Activated naive CD4-positive, alpha-beta T cell treated with anti-CD3 and anti-CD28 coated beads, Interleukin-2, amount 50 U/mL, for 72 hours (primary cell): ENCODE measurements at places on chromosomes 16 and 17. TPM values are rescaled to one million over a fixed set of nuclear protein-coding genes. Genes with fewer than 3 reads are reported as not detected.
A peak's percentile ranks its signal among the peaks of the same experiment; 100 is the strongest.

- peak; percentile 74 for DNase-seq
These were observed 3.3 kb downstream of the TSPOAP1 start for GRCh38 chr17:58325289-58325726.

DNA sequence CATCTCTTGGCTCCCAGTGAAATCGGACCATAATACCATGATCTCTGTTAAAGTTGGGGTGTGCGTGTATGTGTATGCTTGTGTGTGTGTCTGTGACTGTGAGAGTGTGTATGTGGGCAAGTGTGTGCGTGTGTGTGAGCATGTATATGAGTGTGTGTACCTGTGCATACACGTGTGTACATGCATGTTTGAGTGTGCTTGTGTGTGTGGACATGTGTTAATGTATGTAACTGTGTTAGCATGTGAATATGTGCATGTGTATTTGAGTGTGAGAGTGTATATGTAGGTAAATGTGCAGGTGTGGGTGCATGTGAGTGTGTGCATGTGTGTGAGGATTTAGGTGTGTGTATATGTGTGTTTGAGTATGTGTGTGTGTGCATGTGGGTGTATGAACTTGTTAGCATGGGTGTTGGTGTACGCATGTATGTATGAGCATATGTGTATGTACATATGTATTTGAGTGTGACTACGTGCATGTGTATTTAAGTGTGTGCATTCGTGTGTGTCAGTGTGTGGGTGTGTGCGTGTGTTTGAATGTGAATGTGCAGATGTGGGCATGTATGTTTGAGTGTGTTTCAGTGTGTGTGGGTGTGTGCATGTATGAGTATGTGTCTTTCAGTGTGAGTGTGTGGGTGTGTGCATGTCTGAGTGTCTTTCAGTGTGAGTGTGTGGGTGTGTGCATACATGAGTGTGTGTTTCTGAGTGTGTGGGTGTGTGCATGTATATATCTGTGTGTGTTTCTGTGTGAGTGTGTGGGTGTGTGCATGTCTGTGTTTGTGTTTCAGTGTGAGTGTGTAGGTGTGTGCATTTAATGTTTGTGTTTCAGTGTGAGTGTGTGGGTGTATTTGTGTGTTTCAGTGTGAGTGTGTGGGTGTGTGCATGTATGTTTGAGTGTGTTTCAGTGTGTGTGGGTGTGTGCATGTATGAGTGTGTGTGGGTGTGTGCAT is 183.2 kb downstream of the SOX9 start:
- no peak for DNase-seq

- DNase-seq = no peak
These were observed 37.3 kb downstream of the SPOP start for GRCh38 chr17:49640556-49640955.

DNA sequence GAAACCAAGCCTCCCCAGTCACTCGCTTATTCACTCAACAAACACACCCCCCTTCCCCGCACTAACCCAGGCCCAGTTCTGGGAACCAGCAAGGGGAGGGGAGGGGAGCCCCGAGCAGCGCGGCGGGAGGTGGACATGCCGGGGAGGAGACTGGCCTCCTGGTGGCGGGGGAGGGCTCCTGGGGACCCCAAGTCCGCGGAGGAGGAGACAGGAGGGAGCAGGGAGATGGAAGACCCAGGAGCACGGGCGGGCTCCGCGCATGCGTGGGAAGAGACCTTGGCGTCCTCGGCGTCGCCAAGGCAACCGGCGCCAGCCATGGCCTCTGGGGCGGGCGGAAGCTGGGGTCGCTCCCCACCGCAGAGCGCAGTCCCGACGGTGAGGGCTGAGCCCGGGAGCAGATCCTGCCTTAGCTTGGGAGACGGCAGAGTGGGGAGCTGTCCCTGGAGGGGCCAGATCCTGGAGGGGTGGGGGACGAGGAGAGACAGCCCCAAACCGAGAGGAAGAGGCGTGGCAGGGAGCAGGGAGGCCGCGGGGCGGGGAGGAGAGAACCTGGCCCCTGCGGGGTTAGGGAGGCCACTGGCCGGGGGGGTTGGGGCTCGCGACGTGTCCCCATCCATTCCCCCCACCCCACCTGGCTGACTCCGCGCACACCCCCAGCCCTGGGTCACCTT is at the start of gene PRR29:
Gene PRR29, plus strand, starts transcription at position 302 of the 671 bp plus-strand sequence. Its CDS starts 14 bp downstream, at position 316.
- DNase-seq = peak; percentile 78

- DNase-seq = no peak
These were observed 26.5 kb downstream of the EPN2 start for GRCh38 chr17:19263641-19264051.

The TMEM220 gene
- 0.09 TPM for total RNA-seq

DNA sequence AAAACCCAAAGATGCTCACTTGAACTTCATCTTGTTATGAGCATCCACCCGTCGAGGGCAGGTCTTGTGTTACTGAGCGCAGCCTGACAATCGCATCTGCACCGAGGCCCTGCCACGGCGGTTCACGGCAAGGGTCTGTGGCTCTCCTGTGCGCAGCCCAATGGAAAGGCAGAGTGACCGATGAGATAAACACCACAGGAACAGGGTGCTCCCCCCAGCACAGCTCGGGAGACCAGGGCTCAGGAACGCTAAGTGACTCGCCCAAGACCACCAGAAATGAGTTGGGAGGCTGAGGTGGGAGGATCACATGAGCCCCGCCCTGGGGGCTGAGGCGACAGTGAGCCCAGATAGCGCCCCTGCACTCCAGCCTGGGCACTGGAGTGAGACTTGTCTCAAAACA is 134.7 kb downstream of the ANKRD11 start:
- no peak for DNase-seq

DNA sequence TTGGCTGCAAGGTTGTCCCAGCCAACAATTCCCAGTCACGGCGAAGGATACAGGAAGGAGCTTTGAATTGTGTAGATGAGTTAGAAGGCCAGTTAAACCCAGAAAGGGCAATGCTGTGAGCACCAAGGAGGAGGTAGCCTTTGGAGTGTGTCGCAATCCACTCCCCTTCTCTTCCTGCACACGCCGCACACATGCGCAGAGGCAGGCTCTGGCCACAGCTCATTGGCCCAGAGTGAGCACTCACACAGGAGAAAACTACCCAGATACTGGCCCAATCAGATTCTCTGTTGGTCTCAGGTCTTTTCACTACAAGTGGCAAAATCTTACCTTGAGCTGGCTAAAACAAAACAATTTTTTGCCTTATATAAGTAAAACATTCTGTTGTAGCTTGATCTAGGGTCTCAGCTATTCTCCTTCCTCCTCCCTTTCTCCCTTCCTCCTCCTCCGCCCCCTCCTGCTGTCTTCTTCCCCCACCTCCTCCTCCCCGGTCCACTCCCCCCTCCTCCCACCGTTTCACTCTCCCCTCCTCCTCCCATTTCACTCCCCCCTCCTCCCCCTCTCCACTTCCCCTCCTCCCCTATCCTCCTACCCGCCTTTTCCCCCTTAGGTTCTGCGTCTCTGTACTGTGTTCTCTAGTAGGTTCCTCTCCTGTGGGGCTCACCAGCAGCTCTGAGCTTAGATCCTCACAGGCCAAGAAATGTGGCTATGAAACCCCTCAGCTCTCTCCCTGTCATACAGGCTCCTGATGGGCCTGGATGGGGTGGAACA is 344.9 kb downstream of the CPPED1 start:
- DNase-seq = no peak

The KRT12 gene
- total RNA-seq = not detected

- no peak for DNase-seq
These were observed 33.9 kb upstream of the FAAP100 start for GRCh38 chr17:81586096-81586495.

DNA sequence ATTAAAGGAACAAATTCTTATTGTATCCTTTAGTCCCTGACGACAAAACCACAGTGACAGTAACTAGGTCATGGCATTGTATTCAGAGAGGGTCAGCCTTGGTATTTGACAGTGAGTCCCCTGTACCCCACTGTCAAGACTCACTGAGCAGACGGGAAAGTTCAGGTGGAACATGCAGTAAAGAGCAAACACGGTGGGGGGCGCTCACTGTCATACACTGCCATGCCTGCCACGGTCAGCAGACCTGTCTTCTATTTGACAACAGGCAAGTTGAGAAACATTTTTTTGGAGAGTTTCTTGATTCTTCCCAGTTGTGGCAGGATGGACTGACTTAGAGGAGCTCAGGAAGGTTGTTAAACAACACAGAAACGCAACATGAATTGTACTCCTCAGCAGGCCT is 681.6 kb downstream of the KCNJ18 start:
- DNase-seq = no peak

DNA sequence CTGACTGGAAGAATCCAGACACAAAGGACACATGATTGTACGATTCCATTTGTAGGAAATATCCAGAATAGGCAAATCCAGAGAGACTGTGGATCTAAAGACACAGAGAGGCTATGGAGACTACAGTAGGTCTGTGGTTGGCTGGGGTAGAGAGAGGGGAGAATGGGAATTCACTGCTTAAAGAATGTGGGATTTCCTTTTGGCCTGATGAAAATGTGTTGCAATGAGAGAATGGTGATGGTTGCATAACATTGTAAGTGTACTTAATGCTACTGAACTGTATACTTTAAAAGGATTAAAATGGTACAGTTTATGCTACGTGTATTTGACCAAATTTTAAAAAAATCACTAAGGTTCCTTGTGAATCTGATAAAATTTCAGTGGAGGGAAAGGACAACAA is 62.1 kb downstream of the GPRC5B start:
- DNase-seq = no peak

DNA sequence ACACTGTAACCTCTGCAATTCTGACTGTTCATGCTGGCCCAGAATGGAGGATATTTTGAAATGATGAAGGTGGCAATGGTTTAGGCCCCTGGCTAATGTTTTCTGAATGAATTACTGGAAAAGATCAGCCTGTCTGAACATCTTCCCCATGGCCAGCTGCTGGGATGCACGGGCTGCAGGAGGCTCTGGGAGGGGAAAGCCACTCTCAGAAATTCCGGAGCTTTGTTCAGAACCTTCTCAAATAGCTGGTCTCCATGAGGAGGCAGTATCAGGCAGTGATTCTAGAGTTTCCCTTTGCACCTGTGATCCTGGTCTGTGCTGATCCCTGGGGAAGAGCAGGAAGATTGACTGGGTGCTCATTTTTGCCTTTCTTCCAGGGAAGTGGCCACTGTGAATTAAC is 5.0 kb downstream of the SLC6A2 start:
- DNase-seq = no peak

GRCh38 chr16:16131204-16131603 is 92.1 kb downstream of the ABCC6 start:
- DNase-seq = no peak

GRCh38 chr16:51881731-51882130 is 665.2 kb downstream of the TOX3 start:
- no peak for DNase-seq

The MYH13 gene
- not detected for total RNA-seq

DNA sequence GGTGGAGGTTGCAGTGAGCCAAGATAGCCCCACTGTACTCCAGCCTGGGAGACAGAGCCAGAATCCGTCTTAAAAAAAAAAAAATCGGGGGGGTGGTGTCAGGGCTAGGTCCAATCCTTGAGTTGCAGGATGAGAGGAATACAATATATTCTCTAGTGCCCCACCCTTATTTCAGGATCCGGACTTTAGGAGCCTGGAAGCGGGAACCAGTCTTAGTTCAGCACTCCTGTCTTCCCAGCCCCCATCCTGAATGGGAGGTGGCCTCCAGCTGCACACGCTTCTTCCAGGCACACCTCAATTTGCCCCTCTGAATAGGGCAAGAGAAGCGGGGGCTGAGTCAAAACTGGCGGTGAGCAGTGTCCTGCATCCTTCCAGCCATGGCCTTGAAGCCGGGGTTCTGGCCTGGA is 1.6 kb downstream of the FHOD1 start:
- no peak for DNase-seq

DNA sequence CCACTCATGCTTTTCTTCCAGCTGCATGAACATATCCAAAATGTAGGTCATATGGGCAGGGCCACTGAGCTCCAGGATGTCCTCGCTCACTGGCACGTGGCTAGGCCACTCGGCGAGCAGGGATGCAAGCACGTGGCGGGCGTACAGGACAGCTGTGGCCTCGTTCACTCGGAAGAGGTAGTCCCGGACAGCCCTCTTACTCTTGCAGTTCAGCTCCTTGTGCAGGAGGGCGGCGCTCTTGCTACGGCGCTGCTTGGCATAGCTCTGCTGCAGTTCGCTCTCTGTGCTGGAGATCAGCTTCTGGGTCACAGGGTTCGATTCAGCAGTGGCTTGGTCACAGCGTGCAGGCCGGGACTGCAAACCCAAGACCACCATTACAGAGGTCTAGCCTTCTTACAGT is 53.1 kb upstream of the ATP2A3 start:
- no peak for DNase-seq

GRCh38 chr16:84379709-84380362 is 11.5 kb downstream of the ATP2C2 start:
- DNase-seq = no peak

- DNase-seq = peak; percentile 93
These were observed at the start of the genes SDF2 and SUPT6H for GRCh38 chr17:28661635-28662526. TSS of gene SDF2 (minus strand) at chr17:28661906. CDS start at chr17:28661876, 30 bp downstream. TSS of gene SUPT6H (plus strand) at chr17:28662205. CDS start at chr17:28673402, 11,197 bp downstream.

The TRIM47 gene
- total RNA-seq = 11.5 TPM

The PIGW gene
- total RNA-seq = 7.7 TPM

The SYCE1L gene
- total RNA-seq = 2.1 TPM

The SLC25A10 gene
- total RNA-seq = 27.8 TPM

The TP53TG3B gene
- not detected for total RNA-seq

GRCh38 chr17:54172096-54172984 is 349.6 kb downstream of the KIF2B start:
- DNase-seq = no peak

- DNase-seq = no peak
These were observed 41.5 kb downstream of the ZFPM1 start for GRCh38 chr16:88494335-88495154.

DNA sequence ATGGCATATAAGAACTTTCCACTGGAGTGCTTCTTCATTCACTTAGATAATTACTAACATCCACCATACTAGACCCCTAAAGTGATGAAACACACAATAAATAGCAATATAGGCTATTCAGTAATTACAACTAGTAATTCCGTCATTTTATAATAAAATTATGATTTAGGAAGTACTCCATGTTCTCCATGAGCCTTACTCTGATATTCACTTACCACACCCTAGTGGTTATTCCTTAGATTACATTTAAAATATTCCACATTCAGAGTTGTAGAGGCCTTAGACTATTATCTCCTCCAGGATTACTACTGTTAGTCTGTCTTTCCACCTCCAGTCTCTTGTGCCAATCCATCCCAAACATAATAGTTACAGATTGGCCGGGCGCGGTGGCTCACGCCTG is 62.4 kb downstream of the STH start:
- no peak for DNase-seq

The ACE gene
- 0.39 TPM for total RNA-seq

The GALR2 gene
- total RNA-seq = 14.6 TPM
